ENCODE measurements at places on chromosomes 3 and 15.

DNA sequence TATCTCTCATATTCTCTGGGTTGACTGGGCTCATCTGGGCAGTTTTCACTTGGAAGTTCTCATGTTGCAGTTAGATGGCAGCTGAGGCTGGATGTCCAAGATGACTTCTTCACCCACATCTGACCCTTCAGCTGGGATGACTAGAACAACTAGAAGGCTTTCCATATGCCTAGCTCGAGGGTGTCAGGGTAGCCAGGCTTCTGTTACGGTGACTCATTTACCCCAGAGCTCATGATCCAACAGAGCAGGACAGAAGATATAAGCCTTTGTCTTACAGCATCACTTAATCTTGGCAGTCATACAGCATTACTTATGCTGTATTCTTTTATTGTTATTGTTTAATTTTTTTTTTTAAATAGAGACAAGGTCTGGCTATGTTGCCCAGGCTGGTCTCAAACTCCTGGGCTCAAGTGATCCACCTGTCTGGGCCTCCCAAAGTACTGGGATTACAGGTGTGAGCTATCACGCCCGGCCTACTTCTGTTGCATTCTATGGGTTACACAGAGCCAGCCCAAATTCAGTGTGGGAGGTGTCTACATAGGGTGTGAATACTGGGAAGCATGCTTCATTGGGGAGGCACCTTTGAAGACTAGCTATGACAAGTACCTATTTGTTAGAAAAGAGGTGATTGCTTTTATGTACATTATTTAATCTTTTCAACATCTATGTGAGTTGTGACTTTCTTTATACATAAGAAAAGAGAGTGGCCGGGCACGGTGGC, 10.7 kb downstream of the HMCES start:
- DNase-seq, result no peak

- DNase-seq, result no peak
Observed at GRCh38 chr3:17367171-17367570, 375.3 kb downstream of the TBC1D5 start.

DNA sequence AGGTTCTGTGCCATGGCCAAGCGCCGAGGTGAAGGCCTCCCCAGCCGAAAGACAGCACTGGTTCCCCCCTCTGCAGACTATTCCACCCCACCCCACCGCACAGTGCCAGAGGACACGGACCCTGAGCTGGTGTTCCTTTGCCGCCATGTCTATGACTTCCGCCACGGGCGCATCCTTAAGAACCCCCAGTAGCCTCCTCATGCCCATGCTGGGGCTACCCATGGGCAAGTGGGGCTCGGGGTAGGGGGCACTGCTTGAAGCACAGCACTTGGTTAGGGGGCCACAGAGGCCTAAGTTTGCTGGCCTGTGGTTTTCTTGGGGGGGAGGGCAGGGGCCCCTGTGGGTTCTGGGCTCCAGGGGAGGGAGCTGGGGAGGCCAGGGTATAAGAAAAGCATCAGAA, 4.8 kb upstream of the CHST14 start:
- no peak for DNase-seq

GRCh38 chr3:192890347-192891335, 27.0 kb downstream of the MB21D2 start:
- no peak for DNase-seq

- no peak for DNase-seq
Observed at GRCh38 chr3:49329186-49329585, 10.7 kb downstream of the USP4 start.

- no peak for DNase-seq
Observed at GRCh38 chr15:99421172-99421656, 144.6 kb upstream of the MEF2A start.

- no peak for DNase-seq
Observed at GRCh38 chr15:77144492-77145070, 73.7 kb upstream of the TSPAN3 start.

- no peak for DNase-seq
Observed at GRCh38 chr3:149437286-149437685, 37.2 kb upstream of the TM4SF4 start.

DNA sequence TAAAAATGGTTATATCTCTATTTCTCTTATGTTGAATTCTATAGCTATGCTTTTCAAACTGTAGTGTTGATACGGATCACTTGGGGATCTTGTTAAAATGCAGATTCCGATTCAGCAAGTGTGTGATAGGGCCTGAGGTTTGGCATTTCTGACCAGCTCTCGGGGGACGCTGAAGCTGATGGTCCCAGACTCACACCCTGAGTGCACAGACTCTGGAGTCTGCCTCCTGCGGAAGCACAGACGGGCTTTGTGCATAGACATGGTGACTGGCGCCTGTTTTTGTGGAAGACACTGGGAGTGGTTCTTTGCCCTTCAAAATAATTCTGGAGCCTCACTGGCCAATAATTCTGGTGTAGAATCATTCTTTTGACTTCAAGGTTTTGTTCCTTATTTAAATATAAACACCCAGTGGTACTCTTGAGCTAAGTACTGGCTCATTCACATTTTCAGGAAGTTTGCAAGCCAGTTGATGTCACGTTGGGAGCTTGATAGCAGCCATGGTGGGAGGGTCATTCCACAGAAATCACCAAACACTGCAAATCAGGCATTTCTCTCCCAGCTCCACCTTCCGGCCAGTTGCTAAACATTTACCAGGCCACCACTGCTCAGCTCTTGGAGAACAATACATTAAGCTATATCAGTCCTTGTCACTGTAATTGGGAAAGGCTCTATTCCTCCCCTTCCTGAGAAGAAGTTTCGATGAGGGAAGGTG, 19.2 kb downstream of the CLDN11 start:
- DNase-seq, result no peak

DNA sequence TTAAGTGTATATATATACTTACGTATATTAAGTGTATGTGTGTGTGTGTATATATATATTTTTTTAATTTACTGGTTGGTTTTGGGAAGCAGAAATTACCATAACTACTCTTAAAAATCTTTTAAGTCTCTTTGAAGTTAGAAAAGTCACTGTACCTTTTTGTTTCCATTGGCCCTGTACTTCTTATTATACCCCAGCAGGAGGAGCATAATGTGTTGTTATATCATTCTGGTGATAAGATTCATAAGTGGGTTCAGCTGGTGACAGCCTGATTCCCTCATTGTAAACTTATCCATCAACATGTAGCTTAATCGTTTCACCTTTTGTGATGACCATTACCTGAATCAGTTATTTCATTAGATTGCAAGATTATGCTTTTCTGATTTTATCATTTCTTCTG, 30.8 kb downstream of the MLH1 start:
- peak; percentile 10 for DNase-seq

DNA sequence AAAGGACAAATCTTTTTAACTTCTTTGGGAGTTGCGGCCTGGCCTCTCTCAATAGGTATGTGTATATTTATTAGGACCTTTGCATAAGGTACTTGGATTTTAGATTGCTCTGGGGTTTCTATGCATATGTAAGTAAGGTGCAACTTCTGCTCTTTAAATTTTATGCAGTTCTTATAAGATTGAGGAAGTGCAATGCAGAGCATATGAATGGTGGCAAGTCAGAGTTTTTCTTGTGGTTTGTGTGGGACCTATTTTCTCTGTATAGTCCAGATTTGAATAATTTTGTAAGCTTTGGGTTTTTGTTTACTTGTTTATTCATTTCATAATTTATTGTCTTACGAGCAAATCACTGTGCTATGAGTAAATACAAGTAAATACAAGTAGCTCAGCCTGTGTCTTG, 101.5 kb downstream of the ATG7 start:
- DNase-seq, result no peak

DNA sequence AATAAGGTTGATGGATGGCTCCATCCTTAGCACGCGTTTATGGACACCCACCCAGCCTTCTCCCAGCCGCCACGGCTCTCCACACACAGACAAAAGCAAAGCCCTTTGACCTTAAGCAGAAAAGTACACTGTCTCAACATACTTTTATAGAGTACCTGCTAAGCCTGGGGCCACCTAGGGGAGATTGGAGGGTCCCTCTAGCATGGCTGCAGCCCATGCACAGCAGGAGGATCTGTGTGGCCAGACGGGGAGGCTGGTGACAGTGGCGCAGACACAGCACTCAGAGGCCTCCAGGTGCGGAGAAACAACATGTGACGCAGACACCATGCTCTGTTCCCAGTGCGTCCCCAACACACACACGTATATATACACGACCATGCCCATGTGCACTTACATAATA, 174.9 kb downstream of the XXYLT1 start:
- no peak for DNase-seq

DNA sequence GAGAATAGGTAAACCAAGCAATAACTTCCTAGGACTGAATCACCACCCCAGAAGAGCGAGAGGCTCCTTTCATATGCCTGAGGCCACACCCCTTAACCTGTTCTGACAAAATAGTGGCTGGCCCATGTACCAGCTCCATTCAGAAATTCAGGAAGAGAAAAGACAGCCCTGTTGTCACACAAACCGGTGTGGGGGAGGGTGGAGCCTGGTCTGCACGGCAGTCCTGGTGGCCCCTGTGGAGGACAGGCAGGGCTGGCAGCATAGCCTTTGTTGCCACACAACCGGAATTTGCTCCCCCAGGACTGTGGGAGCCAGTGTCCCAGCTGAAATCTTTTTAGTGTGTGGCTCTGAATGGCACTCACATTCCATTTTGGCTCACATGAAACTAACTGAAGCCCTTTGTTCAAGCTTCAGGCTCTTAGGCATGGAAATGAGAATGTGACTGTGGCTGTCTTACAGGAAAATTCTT, 23.8 kb downstream of the RLBP1 start:
- peak; percentile 52 for DNase-seq

DNA sequence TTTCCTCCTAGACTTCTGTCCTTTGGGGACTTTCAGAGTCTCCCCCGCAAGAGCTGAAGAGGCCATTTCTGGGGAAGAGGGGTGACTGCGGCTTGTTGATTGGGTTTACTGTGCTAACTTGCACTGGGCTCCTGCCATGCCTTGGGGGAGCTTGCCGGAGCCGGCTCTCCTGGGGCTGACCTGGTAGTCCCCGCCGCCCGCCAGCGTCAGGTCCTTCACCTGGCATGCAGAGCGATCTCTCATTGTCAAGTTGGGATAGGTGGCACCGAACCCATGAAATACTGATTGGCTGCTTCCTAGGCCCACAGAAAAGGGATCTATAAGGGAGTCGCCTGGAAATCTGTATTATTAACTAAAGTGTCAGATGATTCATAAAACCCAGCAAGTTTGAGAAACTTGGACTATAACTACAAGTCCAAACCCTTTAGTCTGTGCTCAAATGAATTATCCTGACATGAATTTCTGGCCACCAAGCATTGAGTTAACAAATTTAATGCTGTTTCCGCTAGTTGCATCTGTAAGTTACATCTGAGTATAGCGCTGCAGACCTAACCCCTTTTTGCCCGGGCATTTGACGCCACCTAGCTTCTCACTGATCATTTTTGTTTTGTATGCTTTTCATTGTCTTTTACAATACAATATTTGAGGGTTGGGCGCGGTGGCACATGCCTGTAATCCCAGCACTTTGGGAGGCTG, 607 bp upstream of the IMP3 start:
- peak; percentile 72 for DNase-seq

- DNase-seq, result no peak
Observed at GRCh38 chr3:164683489-164683888, 394.8 kb downstream of the SI start.

DNA sequence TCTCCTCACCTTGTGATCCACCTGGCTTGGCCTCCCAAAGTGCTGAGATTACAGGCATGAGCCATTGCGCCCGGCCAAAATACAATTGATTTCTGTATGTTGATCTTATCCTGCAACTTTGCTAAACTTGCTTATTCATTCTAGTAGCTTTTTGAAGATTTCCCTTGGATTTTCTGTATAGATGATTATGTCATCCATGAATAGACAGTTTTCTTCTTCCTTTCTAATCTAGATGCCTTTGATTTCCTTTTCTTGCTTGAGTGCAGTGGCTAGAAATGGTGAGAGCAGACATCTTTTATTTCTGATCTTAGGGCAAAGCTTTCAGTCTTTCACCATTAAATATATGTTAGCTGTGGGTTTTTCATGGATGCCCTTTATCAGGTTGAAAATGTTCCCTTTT, 4.4 kb upstream of the ELP6 start:
- DNase-seq, result no peak

- DNase-seq, result no peak
Observed at GRCh38 chr15:88744548-88745020, 58.7 kb upstream of the ACAN start.

DNA sequence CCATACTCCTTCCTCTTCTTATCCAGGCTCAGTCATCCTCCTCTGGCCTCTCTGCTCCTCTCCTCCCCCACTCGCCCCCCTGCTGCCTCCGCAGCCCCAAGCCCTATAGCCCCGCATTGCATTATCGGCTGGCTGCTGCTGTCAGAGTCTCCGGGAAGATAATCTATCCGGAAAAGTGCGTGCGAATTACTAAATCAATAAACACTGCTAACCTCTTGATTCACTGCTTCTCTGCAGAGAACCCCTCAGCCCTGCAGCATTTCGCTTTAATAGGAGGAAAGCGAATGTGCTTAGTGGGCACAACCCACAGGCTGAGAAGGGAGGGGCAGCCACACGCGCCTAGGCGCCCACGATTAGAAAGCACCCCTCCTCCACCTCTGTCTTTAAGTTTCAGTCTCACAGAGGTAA, 167.6 kb downstream of the ABHD5 start:
- DNase-seq, result no peak

DNA sequence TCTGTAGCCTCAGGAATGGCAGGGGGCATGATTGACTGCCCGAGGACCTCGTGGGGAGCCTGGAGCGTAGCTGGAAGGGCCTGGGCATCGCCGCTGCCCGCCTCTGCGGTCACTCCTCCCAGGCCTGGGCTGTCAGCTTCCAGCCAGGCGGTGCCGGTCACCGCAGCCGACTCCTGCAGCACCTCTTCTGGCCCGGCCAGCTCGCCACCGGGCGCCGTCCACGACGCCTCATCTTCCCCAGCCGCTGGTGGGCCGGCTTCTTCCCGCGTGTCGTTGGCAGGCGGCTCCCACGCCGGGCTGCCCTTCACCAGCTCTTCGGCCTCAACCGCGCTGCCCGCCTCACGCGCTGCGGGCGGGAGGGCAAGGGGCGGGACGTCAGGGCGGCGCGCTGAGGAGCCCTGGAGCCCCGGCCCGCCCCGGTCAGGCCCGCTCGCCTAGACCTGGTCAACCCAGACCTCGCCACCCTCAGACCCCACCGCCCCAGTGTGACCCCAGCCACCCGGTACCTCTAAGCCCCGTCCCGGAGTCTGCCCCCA, 1.0 kb downstream of the CSPG5 start:
- DNase-seq, result no peak

- DNase-seq, result no peak
Observed at GRCh38 chr3:73094951-73095350, 33.5 kb downstream of the EBLN2 start.

DNA sequence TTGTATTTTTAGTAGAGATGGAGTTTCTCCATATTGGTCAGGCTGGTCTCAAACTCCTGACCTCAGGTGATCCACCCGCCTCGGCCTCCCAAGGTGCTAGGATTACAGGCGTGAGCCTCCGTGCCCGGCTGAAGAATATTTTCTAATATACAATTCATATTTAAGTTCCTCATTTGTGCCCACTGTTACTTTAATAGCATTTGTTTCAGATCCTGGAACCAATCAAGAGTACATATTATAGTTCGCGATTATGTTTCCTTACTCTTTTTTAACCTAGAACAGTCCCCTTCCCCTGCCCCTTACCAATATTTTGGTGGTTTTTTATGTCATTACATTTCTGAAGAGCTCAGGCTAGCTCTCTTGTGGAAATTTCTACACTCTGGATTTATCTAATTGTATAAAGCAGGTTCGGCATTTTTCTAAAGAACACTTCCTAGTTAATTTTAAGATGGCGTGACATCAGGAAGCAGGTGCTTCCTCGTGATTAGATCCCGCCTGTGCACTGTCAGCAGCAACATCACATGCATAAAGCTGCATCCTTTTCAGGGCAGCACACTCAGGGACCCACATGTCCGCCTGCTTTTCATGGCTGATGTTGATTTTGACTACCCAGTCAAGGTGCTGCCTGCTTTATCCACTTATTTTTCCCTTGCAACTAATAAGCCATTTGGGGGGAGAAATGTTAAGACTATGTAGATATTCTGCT, 88.7 kb upstream of the EPHB3 start:
- DNase-seq, result no peak

Data from activated CD4-positive, alpha-beta T cell treated with anti-CD3 and anti-CD28 coated beads, Interleukin-2, Interleukin-4, amounts not matched to agents 100 ng/mL and 50 ng/mL, durations not matched to agents 16 hours and 8 hours (primary cell).